ENCODE measurements at places on chromosomes 16 and 17.

DNA sequence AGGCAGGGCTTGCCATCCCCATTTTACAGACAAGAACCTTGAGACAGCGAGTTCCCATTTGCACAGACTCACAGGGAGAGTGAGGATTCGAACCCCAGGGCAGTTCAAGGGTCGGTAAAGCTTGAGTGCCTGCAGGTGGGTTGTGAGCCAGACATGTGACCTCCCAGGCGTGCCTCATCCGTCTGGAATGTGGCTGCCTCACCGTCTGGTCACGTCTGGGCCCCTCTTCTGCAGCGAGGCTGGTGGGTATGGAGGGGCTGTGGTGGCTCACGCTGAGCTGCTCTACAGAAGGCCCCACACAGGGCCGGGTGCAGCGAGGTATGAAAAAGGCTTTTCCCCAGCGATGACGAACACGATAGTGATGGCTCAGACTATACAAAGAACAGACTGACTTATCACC is 35.8 kb upstream of the LHX1 start:
- no peak for DNase-seq

GRCh38 chr17:73878923-73879322 is 234.7 kb upstream of the SDK2 start:
- no peak for DNase-seq

- DNase-seq: no peak
Observed at GRCh38 chr17:17628388-17629008, 37.0 kb upstream of the PEMT start.

DNA sequence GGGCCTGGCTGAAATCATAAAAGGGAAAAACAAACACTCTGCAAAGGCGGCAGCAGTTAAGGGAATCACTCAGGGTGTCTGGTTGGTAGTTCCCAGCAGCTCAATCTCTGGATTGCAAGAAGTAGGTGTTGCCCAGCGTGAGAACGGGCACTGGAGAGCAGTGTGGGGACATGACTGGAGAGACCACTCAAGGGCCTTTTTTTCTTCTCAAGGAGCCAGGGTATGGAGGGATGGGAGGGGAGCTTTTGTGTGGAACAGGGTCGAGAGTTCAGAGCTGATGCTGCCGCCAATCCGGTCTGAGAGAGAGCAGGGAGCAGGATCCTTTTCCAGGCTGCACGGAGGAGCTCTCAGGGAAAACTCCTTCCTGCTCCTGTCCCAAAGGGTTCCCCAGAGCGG is 15.2 kb downstream of the SCNN1B start:
- peak; percentile 44 for DNase-seq

- no peak for DNase-seq
Observed at GRCh38 chr17:65794572-65794971, 233.1 kb upstream of the AXIN2 start.

- DNase-seq: no peak
Observed at GRCh38 chr17:3957735-3958599, 6.3 kb downstream of the ATP2A3 start.

DNA sequence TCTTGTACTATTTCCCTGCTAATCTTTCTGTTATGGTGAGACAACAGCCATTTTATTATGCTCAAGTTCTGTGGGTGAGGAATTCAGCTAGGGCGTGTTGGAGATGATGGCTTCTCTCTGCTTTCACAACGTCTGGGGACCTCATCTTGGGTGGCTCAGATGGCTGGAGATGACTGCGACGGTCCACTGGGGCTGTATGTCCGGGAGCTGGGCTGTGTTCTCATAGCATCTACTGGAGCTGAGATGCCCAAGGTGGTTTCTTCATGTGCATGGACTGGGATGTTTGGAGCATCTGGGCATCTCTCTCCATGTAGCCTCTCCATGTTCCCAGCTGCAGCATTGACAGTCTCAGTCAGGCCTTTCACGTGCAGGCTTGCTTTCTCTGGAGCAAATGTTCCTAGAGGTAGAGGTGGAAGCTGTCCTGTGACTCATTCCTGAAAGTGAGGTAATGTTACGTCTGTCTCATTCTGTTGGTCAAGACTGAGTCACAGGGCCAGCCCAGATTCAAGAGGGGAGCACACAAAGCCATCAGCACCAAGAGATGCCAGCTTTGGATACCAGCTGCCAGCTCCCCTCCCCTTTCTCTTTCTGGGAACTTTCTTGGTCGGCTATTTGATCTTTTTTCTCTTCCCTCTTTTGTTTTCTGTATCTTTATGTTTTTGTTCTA is 96.2 kb downstream of the RAP1GAP2 start:
- DNase-seq: no peak

GRCh38 chr17:58808609-58809563 is 53.2 kb downstream of the PPM1E start:
- no peak for DNase-seq

DNA sequence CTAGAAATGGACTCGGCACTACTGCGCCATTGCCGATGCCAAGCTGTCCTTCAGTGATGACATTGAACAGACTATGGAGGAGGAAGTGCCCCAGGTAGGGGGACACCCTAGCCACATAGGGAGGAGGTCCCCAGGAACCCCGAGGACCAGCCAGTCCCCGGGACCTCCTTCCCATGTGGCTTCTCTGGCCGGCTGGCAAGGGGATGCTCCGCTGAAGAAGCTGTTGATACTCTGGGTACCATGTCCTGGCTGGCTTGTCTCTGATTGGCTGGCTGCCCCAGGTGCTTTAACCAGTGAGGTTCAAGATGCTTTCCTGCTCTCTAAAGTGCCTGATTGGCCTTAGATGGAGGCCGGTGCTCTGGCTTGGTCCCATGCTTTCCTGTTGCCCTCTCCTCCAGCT is 103.6 kb downstream of the SDR42E1 start:
- DNase-seq: no peak

GRCh38 chr16:56421313-56421712 is 4.0 kb downstream of the AMFR start:
- DNase-seq: no peak

GRCh38 chr16:25279491-25279890 is 21.8 kb upstream of the ZKSCAN2 start:
- no peak for DNase-seq

DNA sequence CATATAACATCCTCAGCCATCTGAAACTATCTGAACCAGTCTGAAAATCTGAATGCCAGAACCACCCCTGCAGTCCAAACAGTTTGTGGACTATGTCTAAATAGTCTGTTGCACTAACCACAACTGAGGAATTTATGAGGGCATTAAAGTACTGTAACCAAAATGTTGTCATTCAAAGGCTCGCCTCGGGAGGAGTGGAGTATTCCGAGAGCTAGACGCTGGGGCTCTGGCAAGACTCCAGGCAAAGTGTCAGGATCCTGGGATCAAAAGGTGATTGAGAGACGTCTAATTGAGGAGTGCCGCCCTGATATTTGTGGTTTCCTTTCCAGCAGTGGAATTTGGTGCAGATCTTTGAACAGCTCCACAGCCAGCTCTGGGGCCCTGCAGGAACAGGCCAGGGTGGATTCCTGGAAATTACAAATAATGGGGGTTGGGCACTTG is 142.9 kb upstream of the MYOCD start:
- no peak for DNase-seq

GRCh38 chr16:75219838-75220237 is 1.1 kb downstream of the CTRB1 start:
- DNase-seq: no peak

GRCh38 chr17:43809121-43809520 is 23.8 kb downstream of the MPP3 start:
- no peak for DNase-seq

- no peak for DNase-seq
Observed at GRCh38 chr16:84841787-84842300, 22.1 kb downstream of the CRISPLD2 start.

- DNase-seq: no peak
Observed at GRCh38 chr17:82154881-82155331, 56.9 kb upstream of the FASN start.

GRCh38 chr16:56102183-56102686 is 89.1 kb upstream of the GNAO1 start:
- peak; percentile 49 for DNase-seq

- DNase-seq: no peak
Observed at GRCh38 chr17:5249615-5250014, 15.0 kb upstream of the SCIMP start.

- no peak for DNase-seq
Observed at GRCh38 chr16:55225972-55226542, 97.9 kb upstream of the IRX6 start.

- no peak for DNase-seq
Observed at GRCh38 chr17:35749560-35750412, 3.3 kb downstream of the GAS2L2 start.

GRCh38 chr16:88540346-88540977 is 29.7 kb upstream of the ZC3H18 start:
- no peak for DNase-seq

- no peak for DNase-seq
Observed at GRCh38 chr17:75454193-75454592, 2.2 kb upstream of the TMEM94 start.
